ENCODE measurements at places on chromosomes 2 and 18. TPM values are rescaled to one million over a fixed set of nuclear protein-coding genes. Genes with fewer than 3 reads are reported as not detected.
A peak's percentile ranks its signal among the peaks of the same experiment; 100 is the strongest.

DNA sequence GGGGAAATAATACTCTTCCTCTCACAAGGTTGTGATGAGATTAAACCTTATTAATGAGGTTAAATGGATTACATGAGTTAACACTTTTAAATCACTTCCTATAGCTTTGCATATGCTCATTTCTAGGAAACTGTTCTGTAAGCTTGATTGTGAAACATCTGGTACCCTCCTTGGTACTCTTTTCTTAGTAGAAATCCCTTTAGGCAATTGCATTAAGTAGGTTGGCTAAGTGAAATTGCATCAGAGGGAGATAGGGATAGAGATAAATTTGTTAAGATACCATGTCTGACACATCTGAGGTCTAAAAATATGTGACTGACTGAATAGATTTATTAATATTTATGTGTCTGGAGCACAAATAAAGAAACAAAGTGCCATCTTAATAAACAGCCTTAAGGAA lies 275.9 kb upstream of the MAP2 start:
- no peaks in the 10 kb centered on the region for H3K27me3 ChIP-seq
- no peaks in the 10 kb centered on the region for H3K4me1 ChIP-seq
- H3K4me3 ChIP-seq: no peak overlapping the region
- DNase-seq: no peak
- H3K27ac ChIP-seq: no peak overlapping the region

DNA sequence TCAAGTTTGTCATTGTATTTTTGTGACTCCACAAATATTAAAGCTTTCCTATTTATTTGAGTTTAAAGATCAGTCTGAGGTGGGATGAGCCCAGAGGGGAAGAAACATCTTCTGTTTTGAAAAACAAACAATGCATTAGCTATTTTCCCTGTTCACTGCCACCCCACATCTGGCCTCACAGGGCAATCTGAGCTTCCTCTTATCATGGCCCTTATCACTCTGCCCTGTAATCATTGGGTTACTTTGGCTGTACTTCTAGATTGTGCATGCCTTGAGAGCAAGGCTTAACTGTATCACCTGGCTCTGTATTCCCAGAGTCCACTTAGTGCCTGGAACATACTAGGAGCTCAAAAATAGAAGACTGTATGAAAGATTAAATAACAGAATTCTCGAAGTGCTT lies 241.6 kb upstream of the NT5C1B start:
- H3K27me3 ChIP-seq: no peaks in the 10 kb centered on the region
- DNase-seq: no peak
- H3K27ac ChIP-seq: no peak overlapping the region
- no peak overlapping the region for H3K4me3 ChIP-seq
- H3K36me3 ChIP-seq: no peaks in the 10 kb centered on the region

The HTR2B gene
- total RNA-seq: not detected

The DLX2 gene
- not detected for total RNA-seq

GRCh38 chr2:69514406-69514805 lies 77.2 kb upstream of the NFU1 start:
- peaks cover 65% of the 10 kb centered on the region for H3K36me3 ChIP-seq
- no peak overlapping the region for H3K4me3 ChIP-seq
- no peak overlapping the region for H3K27ac ChIP-seq
- peaks cover 6% of the 10 kb centered on the region for H3K4me1 ChIP-seq

- H3K27ac ChIP-seq: peak overlapping the region; percentile 39
- peak; percentile 19 for DNase-seq
- peaks cover 16% of the 10 kb centered on the region for H3K4me1 ChIP-seq
- no peak overlapping the region for H3K4me3 ChIP-seq
- no peaks in the 10 kb centered on the region for H3K36me3 ChIP-seq
Observed at GRCh38 chr2:39537150-39537549, 100.1 kb upstream of the MAP4K3 start.

The GCA gene
- total RNA-seq: 40.2 TPM

Measured in activated naive CD4-positive, alpha-beta T cell treated with anti-CD3 and anti-CD28 coated beads for 36 hours (primary cell).